ENCODE measurements at places on chromosomes 2 and 18.

DNA sequence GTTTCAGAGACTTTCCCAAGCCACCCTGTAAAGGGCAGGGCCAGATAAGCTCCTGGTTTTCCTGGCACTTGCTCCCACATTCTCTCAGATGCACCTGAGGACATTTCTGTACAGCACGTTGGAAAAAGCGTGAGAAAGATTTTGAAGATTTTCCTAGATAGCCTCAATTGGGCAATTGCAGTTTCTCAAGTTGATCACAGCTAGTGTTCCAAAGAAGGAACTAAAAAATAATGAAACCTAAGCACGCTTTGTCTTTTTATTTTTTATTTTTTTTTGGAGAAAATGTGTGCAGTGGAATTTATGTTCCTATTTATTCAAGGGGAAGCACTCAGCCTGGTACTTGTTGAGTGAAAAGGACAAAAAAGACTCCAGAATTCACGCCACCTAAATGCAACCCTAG lies 429.1 kb downstream of the RNF144A start:
- no peak for DNase-seq

DNA sequence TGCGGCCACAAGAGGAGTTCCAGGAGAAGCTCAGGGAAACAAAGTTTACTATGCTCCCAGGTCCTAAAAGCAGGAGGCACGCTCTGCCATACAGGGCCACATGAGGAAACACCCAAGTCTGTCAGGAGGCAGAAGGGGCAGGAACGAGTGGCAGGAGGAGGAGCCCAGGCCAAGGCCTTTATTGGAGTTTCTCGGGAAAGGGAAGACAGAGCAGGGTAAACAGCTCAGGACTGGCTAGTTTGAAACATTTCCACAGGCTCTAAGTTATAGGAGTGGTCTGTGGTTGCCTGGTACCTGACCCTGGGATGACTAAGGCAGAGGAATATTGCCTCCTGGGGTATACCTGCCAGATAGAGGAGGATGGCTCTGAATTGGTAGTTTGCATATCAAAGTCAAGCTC lies 3.7 kb upstream of the ZNF638 start:
- no peak for DNase-seq

DNA sequence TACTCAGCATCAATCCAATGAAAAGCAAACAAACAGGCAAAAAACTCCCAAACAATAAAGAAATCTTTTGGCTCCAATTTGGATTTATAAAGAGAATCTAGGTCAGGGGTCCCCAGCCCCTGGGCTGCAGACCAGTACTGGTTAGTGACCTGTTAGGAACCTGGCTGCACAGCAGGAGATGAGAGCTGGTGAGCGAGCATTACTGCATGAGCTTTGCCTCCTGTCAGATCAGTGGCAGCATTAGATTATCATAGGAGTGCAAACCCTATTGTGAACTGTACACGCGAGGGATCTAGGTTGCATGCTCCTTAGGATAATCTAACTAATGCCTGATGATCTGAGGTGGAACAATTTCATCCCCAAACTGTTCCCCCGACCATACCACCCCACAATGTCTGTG lies 102.2 kb downstream of the KIAA1328 start:
- no peak for DNase-seq

DNA sequence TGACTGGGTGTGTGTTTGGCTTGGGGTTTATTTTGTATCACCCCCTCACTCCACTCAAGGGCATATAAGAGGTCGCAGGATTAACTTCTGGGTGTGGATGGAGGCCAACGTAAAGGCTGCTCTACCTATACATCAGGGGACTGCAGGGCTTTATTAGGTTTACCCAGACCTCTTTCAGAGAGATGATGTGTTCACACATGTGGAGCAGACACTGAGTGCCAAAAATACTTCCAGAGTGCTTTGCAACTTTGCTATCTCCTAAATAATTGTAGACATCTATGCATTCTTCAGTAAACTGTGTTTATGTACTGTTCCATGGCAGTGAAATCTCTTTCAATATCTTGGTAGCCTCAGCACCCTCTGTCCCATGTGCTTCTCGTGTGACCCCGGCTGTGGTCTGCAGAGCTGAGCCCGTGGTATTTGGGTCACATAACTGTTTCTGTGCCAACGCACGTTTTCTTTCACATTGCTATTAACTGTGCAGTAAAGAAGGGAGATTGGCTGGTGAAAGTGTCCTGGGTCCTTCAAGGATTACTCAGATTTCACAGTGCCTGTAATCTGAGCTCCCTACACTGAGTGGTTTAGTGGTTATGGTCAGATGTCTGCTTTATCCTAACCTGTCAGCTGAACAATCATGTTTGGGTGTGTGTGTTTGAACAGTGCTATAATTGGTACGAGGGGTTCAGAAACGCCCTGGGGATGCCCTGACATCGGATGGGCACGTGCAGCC lies 208.1 kb downstream of the VAPA start:
- DNase-seq, result no peak

- no peak for DNase-seq
These were observed 35.4 kb upstream of the WIPF1 start for GRCh38 chr2:174632841-174633622.

DNA sequence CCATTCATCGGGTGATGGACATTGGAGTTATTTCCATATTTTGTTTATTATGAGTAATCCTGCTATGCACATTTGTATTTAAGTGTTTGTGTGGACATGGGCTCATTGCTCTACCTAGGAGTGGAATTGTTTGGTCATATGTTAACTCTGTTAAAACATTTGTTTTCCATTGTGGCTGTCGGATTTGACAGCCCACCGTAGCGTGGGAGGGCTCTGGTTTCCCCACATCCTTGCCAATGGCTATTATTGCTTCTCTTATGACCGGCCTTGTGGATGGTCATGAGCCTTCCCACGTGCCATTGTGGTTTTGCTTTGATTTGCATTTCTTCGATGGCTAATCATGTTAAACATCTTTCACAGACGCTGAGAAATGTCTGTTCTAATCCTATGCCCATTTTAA lies 92.0 kb downstream of the ZNF236 start:
- DNase-seq, result no peak

- DNase-seq, result no peak
These were observed 5.3 kb downstream of the SCRN3 start for GRCh38 chr2:174400853-174401252.

- no peak for DNase-seq
These were observed 488.3 kb downstream of the DLGAP1 start for GRCh38 chr18:3966642-3967358.

DNA sequence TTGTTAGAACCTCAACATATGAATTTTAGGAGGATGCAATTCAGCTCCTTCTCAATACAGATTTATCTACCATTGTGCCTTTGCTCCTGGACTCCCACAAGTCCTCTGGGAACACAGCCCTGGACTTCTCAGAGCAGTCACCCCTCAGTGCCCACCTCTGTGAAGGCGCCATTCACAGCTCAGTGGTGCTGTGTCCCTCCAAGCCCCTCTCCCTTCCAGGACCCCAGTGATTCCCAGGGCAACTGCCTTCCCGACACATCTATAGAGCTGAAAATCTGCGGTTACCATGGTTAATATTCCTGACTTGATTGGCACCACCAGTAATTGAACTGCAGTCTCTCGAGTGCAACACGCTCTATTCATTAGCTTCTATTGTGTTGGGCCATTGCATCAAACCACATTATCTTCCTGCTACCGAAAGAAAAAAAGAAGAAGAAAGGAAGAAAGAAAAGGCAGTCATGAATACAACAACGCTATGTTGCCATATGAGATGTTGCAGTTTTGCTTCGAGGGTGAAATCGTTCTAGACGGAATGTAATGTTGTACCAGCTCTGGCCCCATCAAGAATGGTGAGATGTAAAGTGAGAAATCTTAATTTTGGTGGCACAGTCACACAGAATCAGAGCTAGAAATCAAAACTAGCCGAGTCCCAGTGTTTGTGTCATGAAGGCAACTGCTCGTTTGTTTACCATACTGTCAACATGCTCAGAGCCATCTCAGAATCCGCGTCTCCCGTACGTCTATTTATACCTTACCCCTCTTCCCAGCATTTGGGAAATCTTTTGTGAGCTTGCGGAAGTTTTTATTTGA lies 524.0 kb upstream of the ID2 start:
- no peak for DNase-seq

DNA sequence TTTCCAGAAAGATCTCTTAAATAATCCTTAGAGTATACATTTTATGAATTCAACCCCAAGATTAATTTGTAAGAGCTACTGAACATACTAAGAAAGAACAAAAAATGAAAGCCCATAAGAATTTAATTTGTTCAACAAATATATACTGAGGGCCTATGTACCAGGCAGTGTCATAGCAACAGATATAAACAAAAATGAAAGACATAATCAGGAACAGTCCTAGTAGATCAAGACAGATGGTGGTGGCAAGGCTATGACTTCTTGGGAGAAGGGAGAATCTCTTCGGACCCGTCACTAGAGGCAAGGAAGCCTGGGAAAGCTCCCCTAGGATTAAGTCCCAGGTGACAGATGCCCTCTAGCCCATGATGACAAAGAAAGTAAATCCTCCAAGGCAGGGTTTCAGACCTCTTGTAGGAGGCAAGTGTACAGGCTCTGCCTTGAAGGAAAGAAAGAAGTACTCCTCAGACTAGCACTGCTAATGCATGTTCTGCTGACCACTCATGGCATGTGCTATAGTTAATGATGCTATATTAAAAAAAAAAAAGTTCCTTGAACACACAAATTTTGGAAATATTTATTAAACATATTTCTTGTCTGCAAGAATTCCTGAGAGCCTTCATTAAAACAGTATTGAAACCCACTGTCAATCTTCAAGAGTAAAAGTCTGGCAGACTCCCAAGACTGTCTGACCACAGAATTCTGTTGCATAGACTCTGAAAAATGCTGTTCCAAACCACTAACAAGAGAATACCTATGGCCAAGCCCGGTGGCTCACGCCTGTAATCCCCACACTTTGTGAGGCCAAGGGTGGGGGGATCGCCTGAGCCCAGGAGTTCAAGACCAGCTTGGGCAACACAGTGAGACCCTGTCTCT lies 31.5 kb downstream of the NOL10 start:
- no peak for DNase-seq

DNA sequence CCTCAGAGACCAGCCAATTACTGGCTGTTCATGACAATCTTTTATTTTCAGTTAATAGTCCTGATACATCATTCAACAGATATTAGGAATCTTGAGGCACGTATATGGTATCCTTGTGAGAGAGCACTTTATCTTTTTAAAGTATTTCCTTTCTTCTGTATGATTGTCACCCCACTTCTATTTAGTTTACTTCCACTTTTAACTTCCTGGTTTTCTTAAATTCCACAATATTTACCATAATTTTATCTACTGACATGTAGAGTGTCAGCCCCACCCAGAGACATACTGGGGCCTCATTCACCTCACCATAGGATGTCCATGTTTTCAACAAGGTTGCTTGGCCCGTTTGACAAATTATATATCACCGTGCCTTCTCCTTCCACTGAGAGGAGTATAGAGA lies 182.9 kb upstream of the ID2 start:
- no peak for DNase-seq

- DNase-seq, result no peak
These were observed 314.8 kb downstream of the TSN start for GRCh38 chr2:122070241-122070731.

DNA sequence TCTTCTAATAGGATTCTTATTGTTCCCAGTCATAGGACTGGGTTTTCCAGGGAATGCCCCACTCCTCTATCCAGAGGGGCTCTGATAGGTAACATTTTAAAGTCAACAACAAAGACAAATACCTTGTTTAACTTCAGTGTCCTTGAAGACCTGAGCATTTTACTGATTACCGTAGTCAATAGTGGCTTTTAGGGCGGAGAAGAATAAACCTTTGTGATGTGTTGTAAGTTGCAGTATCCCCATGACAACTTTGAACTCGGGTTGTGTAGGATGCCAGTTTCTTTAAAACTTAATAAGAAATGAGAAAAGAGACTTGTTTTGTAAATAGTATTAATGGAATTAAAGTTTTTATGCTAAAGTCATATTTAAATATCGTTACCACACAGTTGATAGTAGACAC lies 6.0 kb downstream of the GATA6 start:
- no peak for DNase-seq

GRCh38 chr2:9654452-9655100 lies 23.8 kb upstream of the YWHAQ start:
- no peak for DNase-seq

DNA sequence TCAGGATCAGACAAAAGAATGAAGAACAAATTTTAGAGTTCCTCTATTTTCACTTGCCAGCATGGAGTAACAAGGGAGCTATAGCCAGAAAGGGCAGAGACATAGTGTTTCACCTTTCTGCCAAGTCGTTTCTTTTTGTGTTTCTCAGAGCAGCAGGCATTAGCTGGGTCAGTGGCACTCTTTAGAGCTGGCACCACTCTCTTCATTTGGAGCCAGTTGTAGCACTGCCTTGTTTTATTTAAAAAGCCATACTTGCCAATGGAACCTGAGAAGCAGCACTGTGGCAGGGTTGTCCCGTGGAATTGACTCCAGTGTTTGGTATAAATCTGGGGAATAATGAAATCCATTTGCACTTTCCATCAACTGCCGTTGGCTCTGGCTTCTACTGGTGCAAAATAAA lies 64.0 kb downstream of the LRRTM4 start:
- DNase-seq, result no peak

DNA sequence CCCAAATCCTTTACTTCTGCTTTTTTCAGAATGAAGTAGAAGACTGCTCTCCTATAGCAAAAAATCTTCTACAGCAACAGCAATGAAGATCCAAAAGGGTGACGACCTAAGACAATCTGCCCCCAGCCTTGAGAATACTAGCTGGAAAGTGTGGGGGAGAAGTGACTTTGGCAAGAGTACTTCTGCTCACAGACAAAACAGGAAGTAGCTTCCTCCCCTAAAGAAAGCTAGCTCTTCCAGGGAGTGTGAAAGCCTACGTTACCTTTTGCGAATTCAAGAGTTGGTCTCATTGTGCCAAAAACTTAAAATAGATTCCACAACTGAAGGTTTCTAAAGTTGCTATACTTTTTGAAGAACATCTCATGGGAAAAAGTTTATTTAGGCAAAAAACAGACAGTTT lies 1069.2 kb upstream of the CHAC2 start:
- DNase-seq, result no peak

GRCh38 chr2:156652691-156653090 lies 216.5 kb downstream of the GPD2 start:
- DNase-seq, result no peak

DNA sequence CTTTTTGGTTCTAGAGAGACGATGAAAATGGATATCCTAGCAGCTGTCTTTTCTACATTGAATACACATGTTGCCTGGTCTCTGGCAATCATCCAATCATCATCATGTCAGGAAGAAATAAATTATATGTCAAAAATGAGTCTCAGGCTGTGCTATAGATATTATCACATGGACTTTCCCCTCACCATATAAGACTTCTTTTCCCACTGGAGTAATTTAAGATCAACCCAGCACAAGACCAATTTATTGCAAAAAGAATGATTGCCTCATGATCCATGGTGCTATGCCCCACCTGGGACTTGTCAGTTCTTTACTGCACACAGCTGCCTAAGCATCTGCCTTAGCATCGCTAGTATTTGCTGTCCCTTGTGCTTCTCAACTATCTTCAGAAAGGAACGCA lies 783.7 kb upstream of the TMEFF2 start:
- no peak for DNase-seq

DNA sequence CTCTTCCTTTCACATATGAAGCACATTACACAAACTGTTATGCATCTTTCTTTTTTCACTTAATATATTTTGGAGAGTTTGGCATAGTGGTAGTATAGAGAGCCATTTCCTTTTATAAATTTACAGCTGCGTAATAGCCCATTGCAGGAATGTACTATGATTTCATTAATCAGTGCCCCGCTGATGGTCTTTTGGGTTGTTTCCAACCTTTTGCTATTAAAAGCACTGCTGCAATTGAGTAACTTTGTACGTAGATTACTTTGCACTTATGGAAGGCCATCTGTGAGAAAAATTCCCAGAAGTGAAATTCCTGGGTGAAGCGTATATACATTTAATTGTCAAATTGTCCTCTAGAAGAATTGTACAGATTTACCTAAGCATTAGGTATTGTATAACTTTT lies 565.3 kb upstream of the ZNF804A start:
- no peak for DNase-seq

Data from stimulated activated CD8-positive, alpha-beta memory T cell treated with anti-CD3 and anti-CD28 coated beads, Interleukin-12 subunit alpha, Interleukin-12 subunit beta, amount 100 ng/mL, for 1 hour (primary cell).